Neural crest cell (in vitro differentiated cells): ENCODE measurements at places on chromosomes 11 and 22.

GRCh38 chr11:18615628-18616392 lies 16.2 kb downstream of the MISFA start:
- DNase-seq = no peak

GRCh38 chr11:877565-877964 lies 33.0 kb downstream of the CHID1 start:
- no peak for DNase-seq

GRCh38 chr11:66068923-66069714 lies 953 bp upstream of the PACS1 start:
- no peak for DNase-seq

DNA sequence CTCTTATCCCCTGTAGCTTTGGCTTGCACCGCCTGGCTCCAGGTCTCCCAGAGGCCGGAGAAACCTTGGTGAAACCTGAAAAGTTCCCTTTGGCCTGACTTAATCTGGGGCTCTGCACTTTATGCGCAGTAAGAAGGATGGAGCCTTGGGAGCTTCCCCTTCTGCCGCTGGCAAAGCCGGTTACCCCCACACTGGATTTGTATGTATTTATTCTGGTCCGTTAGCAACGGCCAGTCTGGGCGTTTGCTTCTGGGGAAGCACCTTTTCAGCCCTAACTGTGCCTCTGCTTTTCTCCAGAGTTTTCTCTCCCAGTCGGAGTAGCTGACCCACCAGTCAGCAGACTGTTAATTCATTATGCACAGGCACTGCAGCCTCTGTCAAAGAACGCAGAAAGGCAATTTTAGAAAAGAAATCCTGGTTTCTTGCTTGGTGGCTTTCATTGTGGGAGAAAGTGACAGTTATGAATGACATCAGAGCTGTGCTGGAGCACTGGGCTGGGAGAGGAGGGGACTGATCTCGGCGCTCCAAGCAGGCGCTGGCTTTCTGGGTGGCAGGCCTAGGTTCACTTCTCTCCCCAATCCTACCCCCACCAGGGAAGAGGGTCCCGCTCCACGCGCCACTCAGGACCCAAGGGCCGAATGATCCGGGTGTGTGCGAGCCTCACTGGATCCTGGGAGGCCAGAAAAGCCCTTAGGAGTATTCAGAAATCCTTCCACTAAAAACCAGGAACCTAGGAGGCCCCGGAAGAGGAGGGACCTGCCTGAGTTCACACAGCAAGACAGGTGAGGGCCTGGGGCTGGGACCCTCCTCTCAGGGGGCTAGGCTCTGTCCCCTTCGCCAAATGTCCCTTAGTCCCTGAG lies 70.2 kb downstream of the RTL6 start:
- DNase-seq = no peak

GRCh38 chr11:57632116-57632515 lies 17.6 kb downstream of the YPEL4 start:
- DNase-seq = no peak

- DNase-seq = no peak
Observed at GRCh38 chr11:64759131-64759721, 548 bp downstream of the PYGM start.

- no peak for DNase-seq
Observed at GRCh38 chr11:15053191-15053685, 20.2 kb upstream of the CALCB start.

- DNase-seq = no peak
Observed at GRCh38 chr11:75481223-75481921, 44.4 kb downstream of the GDPD5 start.

DNA sequence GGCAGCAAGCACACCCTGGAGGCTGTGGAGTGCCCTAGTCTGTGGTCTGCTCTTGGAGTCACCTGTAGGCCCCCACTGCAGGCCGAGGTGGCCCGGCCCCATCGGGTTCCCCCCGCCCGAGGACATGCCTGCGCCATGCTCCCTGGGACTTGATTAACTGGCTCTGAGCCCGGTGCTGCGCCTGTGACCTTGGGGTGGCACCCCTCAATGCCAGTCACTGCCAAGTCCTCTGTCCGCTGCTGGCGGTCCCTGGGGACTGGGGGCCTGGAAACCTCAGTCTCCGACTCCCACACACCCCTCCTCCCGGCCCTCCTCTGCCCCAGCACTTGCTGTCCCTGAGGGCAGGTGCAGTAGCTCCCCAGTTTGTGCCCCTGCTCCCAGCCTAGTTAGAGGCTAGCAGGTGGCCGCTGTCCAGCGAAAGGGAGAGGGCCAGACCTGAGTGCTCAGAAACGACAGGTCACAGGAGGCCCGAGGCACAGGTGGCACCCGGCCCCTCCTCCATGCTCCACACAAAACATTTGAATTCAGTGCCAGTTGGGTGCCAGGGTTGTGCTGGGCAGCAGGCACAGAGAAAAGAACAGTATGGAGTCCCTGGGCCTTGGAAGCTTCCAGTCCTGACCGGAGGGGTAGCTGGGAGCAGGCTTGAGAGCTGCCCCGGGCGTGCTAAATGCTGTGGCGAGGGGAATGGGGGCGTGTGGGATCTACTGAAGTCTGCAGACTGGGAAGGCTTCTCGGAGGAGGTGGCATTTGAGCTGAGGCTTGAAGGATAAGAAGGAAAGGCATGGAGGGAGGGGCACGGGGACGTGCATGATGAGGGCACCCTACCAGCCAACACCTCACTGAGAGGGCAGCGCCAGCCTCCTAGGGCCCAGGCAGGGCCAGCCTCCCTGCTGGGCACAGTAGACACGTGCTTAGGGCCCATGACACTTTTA lies 16.4 kb upstream of the FLRT1 start:
- no peak for DNase-seq

GRCh38 chr11:79076526-79077115 lies 364.2 kb downstream of the TENM4 start:
- peak; percentile 48 for DNase-seq

DNA sequence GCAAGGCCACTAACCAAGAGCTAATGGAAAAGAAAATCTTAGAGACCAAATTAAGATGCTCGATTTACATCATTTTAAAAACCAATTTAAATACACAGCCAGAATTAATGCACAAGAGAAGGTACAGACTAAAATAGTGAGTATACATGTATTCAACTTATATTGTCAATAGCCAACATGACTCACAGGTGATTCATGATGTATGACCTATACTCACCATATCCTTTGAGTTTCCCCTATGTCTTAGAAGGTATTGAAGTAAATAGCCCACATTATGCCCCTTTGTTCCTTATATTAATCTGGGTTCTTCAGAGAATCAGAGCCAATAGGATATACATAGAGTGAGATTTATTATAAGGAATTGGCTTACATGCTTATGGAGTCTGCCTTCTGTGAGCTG lies 97.5 kb upstream of the ANO3 start:
- DNase-seq = no peak

GRCh38 chr11:119092880-119093842 lies 8.5 kb downstream of the HMBS start:
- no peak for DNase-seq

DNA sequence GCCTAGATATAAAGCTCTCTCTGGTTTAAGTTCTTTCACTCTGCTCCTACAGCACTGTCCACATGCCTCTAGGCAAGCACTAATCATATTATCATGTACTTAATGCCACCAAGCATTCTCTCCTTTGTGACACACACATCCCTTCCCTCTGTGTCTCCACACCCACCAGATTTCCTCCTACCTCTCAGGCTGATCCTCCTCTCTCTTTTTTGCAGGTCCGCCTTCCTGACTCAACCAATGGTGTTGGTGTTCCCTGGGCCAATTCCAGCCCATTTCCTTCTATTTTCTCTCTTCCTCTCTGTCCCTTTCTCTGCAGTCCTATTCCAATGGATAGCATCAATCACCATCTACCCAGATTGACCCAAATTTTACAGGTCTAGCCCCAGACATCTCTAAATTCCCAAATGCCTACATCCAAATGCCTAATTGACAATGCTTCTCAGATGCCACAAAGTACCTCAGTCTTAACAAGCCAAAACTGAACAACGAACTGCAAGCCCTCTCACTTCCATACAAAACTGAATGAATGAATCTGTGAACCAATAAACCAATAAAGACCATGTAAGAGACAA lies 504 bp upstream of the ZNF215 start:
- peak; percentile 7 for DNase-seq

GRCh38 chr22:48856308-48856615 lies 971.4 kb downstream of the BRD1 start:
- no peak for DNase-seq

DNA sequence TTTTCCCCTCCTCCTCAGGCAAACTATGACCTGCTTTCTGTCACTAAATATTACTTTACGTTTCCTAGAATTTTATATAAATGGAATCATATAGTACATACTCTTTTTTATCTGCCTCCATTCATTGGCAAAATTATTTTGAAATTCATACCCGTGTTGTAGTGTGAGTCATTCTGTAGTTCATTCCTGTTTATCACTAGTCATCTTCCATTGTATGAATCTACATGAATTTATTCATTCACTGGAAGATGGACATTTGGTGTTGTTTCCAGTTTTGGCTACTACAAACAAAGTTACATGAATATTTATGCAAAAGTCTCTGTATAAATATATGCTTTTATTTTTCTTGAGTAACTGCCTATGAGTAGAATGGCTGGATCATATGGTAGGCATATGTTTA lies 60.7 kb upstream of the OPCML start:
- DNase-seq = no peak

DNA sequence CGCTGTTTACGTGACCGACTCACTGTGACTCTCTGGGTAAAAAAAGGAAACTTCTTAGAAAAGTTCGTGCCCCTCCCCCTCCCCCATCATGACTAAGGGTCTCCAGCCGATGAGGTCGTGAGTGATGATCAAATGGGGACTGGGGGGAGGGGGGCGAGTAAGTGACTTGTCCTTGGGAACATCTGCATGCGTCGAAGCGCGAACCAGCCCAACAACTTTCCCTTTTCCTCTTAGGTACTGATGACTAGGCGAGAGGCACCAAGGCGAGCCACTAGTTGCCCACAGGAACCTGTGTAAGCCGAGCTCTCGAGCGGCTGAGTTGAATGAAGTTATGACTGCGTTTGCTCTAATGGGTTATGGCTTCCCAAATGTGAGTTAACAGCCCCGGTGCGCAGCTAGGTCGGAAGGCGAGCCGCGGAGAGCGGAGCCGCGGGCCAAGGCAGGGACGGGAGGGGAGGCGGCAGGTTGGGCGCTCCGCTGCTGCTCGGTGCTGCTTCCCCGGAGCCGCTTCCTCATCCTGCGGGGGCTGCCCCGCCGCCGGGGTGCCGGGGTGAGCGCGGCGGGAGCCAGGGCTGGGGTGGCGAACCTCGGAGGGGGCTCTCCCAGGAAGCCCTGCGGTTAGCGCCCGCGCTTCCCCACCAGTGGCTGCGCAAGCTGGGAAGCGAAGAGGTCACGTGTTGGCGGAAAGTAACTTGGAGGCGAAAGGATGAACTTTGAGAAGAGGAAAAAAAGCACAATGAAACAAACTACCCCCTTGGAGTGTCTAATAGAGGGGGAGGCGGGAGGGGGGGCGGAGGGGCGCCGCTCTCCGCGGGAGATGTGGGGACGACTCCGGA lies 22.1 kb upstream of the BDNF start:
- peak; percentile 18 for DNase-seq

DNA sequence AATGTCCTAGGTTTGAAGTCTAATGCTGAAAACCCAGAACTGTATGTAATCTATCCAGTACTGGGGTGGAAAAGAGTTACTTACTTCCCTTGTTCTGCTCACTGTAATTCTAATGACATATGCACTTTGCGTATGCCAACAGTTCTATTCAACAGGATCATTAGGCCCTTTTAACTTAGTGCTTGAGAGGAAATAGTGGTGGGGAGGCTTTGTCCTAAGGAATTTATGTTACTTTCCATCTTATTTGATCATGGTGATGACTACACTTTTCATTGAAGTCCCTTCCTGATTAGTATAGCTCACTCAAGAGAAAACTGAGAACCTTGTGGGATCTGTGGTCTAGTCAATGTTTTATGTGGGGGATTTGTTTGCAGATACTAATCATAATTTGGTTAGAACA lies 348.2 kb downstream of the GUCY1A2 start:
- no peak for DNase-seq

DNA sequence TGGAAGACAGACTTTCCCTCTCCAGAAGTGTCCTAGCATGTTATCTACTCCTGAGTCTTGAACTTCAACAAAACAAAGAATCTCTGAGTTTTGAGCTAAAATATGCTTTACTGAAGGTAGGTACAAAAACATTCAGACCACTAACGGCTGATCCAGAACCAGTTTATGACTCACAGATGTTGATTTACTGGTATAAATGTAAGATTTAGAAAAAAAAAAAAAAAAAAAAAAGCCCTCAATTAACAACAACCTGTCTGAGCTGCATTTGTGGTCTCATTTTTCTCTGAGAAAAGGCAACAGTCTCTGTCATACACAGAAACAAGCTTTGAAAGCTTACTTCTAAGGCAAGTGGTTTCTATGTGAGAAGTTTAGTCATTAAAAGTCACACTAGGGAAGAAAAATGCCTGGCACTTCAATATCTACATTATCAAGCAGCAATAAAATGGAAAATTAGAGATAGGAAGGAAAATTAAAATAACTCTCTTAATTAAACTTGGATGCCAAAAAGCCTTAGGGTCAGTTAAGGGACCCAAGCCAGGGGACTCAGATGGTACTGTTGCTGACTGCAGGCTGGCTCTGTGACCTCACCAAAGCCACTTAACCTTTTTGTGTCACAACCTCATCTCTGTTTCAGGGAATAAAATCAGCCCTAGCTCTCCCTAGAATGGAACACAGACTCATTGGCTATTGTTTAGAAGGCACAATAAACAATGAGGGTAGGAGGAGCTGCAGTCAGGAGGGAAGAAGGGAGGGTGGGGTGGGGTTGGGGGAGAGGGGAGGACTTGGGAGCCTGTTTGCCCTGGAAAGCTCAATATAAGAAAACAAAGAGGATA lies 61.7 kb downstream of the ETS1 start:
- DNase-seq = no peak
